ENCODE measurements at places on chromosomes 6 and 20. TPM values are rescaled to one million over a fixed set of nuclear protein-coding genes. Genes with fewer than 3 reads are reported as not detected.

APCDD1L gene
- total RNA-seq, result 0.17 TPM

SLC44A4 gene
- total RNA-seq, result not detected

UST gene
- total RNA-seq, result 26.2 TPM

TP53INP2 gene
- total RNA-seq, result 5.8 TPM

SLC22A7 gene
- not detected for total RNA-seq

HLA-DRA gene
- 293 TPM for total RNA-seq

SEMG1 gene
- total RNA-seq, result not detected

RGS17 gene
- total RNA-seq, result 3.4 TPM

CD93 gene
- total RNA-seq, result 82.9 TPM

KHDC1L gene
- total RNA-seq, result not detected

Data from subcutaneous adipose tissue (tissue), 4 donors.